ENCODE measurements at places on chromosomes 7 and 10.

DNA sequence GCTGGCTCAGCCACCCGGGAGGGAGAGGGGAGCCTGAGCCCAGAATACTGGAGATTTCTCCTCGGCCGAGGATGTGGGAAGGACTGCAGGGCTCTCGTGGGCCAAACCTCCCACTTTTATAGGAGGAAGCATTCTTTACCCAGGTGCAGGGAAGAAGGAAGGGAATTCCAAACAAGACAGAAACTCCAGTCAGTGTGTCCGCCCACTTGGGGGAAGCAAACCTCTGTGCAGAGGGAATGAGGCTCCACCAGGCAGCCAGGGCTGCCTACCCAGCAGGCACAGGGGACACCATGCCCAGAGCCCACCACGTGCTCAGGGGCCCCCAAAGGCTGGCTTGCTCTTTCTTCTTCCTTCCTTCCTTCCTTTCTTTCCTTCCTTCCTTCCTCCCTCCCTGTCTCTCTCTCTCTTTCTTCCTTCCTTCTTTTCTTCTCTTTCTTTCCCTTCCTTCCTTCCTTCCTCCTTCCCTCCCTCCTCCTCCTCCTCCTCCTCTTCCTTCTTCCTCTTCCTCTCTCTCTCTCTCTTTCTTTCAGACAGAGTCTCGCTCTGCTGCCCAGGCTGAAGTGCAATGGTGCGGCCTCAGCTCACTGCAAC, 15.4 kb upstream of the FZD9 start:
- DNase-seq = no peak

GRCh38 chr7:44970523-44971051, 8.2 kb downstream of the MYO1G start:
- no peak for DNase-seq

GRCh38 chr10:102519246-102519825, 15.6 kb downstream of the SUFU start:
- no peak for DNase-seq

GRCh38 chr10:14481014-14481413, 150.3 kb upstream of the FRMD4A start:
- no peak for DNase-seq

DNA sequence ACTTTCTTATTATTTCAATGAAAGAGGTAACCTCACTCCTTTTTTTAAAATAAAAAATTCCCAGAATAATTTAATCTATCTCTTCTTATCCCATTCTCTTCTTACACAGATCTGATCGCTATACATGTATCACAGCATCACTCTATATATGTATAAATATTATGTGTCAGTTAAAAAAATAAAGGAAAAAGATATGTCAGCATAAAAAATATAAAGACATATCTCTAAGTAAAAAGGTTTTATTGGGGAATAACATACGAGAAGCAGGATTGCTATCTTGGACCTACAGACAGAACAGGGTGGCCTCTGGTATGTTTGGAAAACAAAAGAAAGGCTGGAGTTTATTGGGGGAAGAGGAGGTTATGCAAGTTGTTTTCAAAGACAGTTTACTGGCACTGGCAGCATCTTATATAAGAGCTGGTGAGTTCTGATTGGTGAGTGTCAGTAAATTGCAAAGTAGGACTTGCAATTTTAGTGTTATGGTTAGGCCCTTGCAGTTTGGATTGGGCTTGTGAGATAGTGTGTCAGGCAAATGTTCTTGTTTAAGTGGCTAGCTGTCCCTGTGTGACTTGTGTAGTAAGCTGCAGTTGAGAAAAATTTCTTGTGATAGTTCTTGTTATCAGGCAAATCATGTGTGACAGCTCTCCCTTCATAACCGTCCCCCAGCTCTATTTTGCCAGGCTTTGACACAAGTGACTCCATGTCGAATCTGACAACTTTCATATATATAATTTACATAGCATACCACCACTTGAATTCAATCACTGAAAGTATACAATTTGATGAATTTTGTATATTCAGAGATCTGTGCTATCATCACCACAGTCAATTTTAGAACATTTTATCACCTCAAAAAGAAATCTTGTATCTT, 118.2 kb downstream of the HBP1 start:
- DNase-seq = no peak

GRCh38 chr7:97064972-97065587, 40.4 kb upstream of the DLX5 start:
- DNase-seq = peak; percentile 40

GRCh38 chr10:10363217-10363616, 654.5 kb upstream of the CELF2 start:
- DNase-seq = no peak

DNA sequence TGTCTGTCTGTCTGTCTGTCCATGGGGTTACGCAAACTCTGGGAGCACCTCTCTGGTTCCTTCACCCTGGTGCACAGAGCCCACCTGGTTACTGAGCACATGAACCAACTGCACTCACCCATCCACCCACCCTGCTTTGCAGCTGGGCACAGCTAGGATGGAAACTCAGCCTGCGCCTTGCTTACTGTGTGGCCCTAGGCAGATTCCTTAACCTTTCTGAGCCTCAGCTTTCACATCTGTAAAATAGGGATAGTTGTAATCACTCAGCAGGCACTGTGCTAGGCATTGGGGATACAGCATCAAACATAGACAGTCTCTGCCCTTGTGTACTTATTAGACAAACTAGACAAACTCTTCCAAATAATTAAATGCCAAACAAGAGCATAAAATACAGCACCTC, 21.8 kb upstream of the INMT start:
- DNase-seq = no peak

GRCh38 chr7:152511736-152512135, 75.9 kb upstream of the KMT2C start:
- no peak for DNase-seq

GRCh38 chr7:78198756-78199155, 400.2 kb downstream of the PHTF2 start:
- DNase-seq = no peak

DNA sequence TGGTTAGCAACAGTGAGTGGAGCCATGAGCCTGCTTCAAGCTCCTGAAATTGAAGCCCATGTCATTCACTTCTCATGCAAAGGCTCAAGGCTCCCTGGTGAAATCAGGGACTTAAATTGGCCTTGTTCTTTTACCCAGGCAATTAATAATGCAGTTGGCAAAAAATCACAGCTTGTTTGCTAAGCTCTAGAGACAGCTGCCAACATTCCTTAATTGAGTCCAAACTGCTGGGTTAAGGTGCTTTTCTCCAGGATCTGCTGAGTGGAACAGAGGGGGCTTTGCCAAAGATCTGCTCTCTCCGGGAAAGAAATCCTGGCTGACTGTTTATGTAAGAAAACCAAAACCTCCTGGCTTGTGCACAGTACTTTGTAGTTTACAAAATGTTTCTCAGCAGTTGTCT, 257.6 kb upstream of the GHITM start:
- DNase-seq = no peak

DNA sequence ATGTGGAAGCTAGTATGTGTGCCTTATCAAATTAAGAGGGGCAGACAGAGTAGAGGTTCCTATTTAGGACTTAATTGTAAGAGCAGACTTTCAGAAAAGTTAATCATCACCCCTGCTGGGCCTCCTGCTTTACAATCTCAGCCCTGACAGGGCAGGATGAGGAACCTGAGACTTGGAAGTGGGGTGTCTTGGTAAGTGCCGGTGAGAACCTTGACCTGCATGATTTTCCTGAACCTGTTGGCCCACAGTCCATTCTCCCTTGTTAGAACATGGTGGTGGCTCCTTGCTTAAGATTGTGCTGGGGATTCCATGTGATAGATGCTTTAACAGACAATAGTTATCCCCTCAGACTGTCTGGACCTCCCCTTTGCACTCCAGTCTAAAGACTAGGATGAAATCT, 141.7 kb upstream of the TMEM72 start:
- no peak for DNase-seq

DNA sequence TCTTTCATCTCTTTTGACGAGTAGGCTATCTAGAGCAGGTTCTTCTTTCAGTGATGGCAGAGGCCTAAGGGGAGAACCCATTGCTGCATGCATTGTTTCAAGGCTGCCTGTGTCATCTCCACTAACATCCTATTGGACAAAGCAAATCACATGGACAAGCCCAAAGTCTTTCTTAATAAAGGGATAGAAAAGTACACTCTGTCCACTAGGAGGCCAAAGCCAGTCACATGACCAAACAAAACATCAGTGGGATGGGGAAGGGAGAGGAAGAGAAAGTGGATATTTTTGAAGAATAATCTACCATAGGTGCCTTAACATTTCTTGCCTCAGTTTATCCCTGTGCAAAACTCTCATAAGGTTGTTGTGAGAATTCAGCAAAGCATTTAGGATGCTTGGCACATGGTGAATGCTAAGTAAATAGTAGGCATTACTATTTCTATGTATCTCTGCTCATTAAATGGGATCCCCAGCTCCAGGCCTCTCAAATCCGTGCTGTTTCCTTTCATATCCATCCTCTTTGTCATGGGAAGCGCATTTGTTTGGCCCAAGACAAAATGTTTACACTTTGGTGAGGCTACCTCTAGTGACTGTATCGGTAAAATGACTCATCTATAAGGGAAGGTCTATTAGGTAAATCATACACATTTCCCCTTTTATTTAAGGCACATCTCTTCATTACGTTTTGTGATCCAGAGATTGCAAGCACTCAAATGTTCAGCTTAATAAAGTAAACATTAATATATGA, 16.7 kb upstream of the CADPS2 start:
- DNase-seq = no peak

- no peak for DNase-seq
Observed at GRCh38 chr10:131280101-131280500, 31.4 kb downstream of the TCERG1L start.

Data from NCI-H2081 treated with DMSO at 0.1 percent for 48 hours (cell line).